ENCODE measurements at places on chromosomes 7 and 10. TPM values are rescaled to one million over a fixed set of nuclear protein-coding genes. Genes with fewer than 3 reads are reported as not detected.

Gene DPCD
- 57.2 TPM for total RNA-seq

Gene UTF1
- not detected for total RNA-seq

Gene PDIA4
- total RNA-seq, result 84.5 TPM

Gene CLDN3
- not detected for total RNA-seq

Gene FRMD4A
- total RNA-seq, result 87.2 TPM

Gene NEUROG3
- not detected for total RNA-seq

Gene CCNJ
- total RNA-seq, result 8.2 TPM

GRCh38 chr10:77338143-77338542, 299.5 kb downstream of the KCNMA1 start:
- DNase-seq, result peak; percentile 45

- no peak for DNase-seq
Measured at GRCh38 chr10:16119445-16119844, 259.1 kb upstream of the MINDY3 start.

DNA sequence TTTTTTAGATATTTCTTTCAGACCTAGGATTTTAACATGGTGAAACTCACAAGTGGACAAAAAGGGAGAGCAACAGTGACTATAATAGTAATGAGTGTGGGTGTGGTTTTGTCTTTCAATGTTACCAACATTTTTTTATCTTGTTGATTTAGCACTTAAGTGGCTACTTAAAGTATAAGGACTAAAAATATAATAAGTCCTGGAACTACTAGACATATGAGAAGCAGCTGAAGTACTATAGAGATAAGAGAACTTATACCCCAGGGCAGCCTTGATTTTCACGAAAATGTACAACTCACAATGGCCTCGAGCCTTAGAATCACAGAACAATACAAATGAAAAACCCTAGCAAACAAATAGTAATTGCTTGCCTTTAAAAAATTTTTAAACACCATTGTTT, 1151.8 kb downstream of the TYW1 start:
- DNase-seq, result no peak

- DNase-seq, result no peak
Measured at GRCh38 chr10:91582153-91582554, 50.7 kb downstream of the PPP1R3C start.

DNA sequence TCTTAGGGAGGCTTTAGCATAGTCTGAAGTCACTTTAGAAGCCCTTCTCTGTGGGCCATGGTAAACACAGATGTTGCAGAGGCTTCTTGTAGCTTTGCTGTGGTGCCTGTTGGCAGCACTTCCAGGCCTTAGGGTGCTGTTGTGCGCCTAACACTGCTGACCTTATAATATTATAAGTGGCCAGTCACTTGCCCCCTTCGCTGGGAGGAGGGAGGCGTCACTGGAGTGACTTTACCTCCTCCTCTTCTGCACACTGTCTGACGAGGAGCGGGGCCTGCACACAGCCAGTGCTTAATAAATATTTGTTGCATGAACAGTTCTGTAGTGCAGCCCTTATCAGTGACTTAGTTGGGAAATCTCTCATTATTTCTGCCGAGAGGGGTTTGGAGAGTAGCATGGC, 63.3 kb downstream of the WDR37 start:
- DNase-seq, result no peak

DNA sequence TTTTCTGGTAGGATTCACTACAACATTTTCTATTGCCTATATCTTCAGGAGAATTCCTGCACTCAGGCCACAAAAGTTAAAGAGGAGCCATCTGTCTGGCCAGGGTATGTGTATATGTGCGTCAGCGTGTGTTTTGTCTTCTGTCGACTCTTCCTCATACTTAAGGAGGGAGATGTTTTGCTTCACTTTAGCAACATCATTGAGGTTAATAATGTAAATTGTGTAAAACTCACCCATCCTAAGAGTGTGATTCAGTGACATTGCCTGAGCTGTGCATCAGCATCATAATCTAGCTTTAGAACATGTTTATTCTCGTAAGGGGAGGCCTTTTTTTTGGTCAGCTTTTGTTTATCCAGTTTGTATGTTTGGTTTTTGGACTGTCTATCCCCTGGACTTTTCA, 23.7 kb downstream of the FBH1 start:
- DNase-seq, result no peak

GRCh38 chr7:30650421-30650808, 31.8 kb downstream of the CRHR2 start:
- DNase-seq, result peak; percentile 17

DNA sequence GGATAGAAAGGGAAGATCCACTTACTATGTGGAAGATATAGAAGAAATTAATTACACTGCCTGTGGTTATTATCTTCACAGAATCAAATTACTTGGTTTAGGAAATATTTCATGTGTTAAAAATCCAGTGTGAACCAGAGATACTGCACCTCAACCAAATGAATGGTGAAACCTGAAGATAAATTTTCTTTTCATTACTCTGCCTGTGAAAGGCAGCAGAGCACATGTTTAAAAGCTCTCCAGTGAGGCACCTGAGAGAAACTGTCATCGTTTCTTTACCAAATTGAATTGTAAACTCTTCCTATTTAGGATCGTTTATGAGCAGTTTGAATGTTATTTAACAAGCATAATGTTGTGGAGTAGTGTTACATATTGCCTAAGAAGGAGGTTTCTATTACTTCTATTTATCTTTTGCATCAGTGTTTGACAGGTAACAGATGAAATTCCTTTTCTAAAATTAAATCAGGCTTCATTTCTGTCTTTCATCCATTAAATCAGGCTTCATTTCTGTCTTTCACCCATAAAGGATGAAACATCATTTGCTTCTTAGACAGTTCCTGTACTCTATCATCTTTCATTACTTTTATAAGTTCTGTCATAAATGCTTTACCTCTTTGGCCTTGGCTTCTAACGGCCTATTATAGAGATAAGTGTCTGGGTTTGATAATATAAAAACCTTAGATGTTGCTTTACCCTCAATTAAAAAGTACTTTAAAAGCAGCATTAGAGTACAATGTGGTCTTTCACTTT, 266.6 kb downstream of the NXPH1 start:
- DNase-seq, result peak; percentile 73

DNA sequence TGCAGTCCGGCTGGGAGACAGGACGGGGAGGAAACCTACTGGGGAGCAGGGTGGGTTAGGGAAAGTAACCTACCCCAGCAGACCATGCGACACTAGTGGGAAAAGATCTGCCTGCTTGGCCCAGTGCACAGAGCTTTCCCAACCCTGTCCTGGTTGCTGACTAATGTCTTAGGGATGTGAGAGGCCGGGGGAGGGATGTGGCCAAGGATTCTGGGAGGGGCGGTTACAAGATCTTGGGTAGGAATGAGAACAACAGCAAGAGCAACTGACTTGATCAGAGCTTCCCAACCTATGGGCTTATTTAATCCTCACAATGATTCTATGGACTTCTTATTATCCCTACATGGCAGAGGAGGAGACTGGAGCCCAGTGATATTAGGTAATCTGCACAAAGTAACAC, 24.0 kb upstream of the EIF5AL1 start:
- no peak for DNase-seq

- no peak for DNase-seq
Measured at GRCh38 chr10:112741830-112742402, 208.1 kb upstream of the TCF7L2 start.

DNA sequence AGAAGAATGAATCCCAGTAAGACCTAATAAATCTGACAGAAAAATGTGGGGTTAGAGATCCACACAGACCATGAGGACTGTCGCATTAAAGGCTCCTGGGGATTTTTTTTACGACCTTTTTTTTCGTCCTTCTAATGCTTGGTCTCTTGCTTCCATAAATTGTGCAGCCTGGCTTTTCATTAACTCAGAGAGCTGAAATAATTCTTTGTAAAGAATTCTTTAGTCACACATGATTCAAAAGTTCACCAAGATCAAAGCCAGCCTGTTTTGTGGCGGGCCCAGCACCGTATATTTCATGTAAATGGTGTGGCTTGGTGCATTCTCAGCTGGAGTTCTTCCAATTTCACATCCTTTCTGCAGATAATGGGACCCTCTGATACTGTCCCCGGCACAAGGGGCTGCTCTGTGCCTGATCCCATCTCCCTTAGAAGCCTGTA, 206.6 kb upstream of the BMPER start:
- no peak for DNase-seq

DNA sequence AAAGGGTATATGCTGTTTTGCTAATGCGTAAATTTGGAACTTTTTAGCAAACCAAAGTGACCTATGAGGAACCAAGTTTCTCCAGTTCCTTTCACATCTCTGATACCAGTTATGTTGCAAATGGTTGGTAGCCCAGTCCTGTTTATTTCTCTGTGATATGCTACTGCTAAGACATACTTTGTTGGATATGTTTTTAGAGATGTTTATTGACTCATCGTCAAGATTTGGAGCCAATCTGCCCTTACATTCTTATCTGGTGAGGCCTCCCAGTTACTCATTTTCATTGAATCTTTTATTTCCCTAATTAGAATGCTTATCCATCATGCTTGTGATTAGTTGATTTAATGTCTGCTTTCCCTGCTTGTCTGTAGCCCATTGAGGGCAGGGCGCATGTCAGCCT, 58.9 kb downstream of the LRGUK start:
- DNase-seq, result no peak

DNA sequence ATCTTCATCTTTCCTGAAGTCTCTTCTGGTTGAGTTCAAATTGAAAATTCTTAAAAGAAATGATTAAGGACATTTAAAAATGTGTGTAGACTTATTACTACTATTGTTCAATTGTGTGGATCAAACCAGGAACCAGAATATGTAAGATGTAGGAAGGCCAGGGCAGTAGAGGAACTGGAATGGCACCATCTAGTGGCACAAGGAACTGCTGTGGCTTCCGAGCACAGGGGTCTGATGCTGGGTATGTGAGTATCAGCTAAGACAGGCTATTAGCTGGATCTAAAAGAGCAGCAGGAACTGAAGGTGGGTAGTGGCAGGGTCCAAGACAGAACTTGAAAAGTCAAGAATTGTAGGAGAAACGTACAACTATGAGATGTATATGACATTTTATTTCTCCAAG, 247.3 kb downstream of the SEMA3A start:
- DNase-seq, result no peak

DNA sequence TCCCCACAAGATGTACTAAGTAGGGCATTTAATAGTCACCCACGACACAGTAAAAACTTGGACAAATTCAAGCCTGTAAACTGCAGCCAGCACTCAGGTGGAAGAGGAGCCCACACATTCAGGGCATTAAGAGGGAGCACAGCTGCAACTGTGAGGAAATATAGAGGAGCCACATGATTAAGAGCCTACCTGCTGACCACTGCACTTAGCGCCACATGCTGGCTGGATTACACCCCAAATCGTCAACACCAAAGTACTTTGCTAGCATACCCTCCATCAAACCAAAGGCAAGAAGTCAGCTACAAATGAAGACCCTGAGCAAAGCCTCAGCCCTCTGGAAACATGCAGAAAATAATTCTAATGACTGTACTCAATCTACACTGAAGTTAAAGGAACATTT, 322.3 kb upstream of the PLXDC2 start:
- no peak for DNase-seq

DNA sequence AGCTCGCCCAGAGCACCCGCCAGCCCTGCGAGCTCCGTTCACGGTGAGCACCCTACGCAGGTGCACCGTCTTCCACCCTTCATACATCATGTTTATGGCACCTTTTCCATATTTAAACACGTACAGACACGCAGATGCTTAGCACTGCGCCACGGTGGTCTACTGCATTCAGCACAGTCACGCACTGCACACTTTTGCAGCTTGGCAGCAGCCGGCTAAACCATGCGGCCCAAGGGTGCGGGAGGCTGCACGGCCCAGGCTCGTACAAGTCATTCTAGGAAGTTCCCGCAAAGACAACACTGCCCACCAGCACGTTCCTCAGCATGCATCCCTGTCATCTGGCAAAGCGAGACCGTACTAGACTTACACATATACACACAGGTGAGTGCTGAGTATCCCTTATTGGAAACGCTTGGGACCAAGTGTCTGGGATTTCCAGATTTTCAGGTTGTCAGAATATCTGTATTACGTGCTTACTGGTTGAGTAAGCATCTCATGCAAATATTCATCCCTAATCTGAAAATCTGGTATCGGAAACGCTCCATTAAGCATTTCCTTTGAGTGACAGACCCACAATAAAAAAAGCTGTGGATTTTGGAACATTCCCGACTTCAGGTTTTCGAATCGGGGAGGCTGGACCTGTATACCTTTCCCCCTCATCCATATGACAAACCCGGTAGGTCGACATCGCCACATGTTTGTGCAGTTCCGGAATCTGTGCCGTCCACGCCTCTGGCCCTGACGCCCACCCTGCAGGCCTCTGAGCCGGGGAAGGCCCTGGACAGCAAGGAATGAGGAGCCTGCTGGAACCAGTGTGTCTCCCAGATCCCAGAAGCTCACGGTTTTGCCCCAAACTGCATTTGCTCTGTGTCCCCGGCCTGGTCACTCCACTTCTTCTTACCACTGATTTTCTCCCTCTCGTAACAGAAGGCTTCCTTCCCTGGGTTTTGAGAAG, 222.2 kb downstream of the ELFN1 start:
- DNase-seq, result no peak

GRCh38 chr7:106190589-106191330, 78.6 kb upstream of the SYPL1 start:
- DNase-seq, result no peak

DNA sequence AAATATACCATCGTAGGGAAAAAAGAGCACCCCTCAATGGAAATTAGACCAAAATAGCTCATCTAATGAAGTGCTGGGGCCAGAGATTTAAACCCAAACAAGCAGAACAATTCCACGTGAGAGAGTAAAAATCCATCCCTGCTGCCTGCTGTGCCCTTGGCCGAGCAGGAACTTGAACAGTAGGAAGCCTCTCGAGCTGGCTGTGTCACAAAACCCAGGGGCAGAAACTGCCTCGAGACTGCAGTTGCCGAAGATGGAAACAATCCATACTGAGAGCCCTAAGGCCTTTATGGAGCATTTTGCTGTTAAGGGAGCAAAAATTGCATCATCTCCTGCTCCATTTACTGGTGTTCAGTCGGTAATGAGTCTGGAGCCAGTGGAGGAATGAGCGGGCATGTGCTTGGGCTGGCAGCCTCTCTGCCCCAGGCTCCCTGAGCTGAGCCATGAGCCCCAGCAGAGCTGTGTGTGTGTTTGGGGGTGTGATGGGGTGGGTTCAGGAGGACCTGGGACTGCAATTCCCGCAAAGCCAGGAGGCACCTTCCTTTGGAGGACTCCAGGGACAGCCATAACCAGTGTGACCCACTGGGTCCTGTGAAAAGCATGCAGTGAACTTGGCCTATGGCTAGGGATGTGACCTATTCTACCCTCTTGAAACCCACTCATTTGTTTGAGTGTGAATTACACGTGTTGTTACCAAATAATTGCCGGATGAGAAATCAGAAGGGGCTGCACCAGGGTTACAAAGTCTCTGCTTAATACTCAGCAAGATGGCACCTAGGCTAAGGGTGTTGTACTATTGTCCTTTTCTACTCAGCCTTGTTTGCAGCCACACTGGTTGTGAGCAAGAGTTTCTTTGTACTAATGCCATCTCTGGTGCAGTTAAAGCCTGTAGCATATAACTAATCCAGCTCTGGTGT, 58.3 kb downstream of the CDHR3 start:
- no peak for DNase-seq

- peak; percentile 1 for DNase-seq
Measured at GRCh38 chr7:138125119-138125518, 48.9 kb downstream of the AKR1D1 start.

All from spinal cord (tissue), 10 donors.